ENCODE measurements at places on chromosomes 16 and 17.

- DNase-seq = no peak
Observed at GRCh38 chr16:154217-155030, 2.0 kb downstream of the HBZ start.

DNA sequence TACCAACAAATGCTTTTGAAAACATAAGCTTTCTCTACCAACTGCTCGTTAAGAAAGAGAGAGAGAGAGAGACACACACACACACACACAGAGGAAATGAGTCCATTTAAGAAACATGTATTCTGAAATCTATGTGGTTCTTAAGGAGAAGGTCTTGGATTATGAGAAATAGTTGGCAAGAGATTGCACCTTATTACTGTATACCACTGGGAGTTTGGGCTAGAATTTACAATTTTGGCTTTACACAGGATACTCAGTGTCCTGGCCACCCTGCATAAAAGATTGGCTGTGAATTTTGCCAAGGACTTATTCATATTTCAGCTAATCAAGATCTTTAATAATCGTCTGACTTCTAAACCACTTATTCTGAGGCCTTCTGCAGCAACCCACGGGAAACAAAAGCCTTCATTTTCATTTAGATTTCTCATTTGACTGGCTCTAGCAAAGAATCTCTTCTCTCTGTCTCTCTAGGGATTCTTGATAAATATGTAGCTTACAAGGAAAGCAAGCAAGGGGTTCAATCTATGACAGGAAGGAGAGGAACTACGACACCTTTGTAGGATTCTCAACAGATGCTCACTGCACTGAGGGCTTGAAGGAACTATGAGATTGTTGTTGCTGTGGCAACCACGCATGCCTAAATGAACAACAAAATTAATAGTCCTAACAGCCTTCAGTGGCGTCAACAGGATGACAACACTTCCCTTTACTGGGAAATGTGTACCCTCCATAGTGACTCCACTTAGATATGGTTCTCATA is 75.3 kb upstream of the GNAO1 start:
- DNase-seq = no peak

- DNase-seq = peak; percentile 34
Observed at GRCh38 chr16:80862160-80862705, 57.8 kb upstream of the CDYL2 start.

DNA sequence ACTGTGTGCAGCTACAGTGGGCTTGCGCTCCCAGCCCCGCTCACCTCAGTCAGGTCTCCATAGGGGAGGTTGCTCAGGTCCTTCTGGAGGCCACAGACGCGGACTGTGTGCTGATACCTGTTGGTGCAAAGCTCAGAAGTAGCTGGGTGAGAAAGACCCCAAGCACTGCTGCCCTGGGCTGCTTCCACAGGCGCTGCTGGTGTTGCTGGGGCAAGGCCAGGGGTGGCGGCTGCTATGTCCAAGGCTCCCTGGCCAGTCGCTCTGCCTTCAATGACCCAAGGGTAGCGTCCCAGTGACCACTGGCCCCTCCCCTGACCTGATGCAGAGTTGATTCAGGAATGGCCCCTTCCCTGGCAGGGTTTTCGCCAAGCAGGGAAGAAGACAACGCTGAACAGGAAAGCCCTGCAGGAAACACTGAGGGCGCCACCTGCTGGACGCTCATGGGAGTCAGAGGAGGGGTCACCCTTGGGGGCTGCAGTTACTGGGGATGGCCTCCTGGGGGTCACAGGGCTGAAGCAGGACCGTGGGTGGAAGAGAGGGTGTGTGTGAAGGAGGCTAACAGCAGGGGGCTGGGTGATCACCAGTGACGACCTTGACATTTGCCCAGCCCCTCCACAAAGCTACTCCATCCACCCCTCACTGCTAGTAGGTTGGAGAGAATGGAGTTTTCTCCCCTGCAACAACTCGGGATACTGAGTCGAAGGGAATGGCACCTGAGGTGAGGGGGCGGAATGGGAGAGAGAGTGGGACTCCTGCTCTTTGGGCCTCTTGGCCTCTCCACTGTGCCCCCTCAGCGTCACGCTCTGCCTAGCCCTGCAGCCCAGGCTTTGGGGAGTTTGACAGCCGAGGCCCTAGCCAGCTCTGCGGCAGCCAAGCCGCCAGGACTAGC is 38.3 kb downstream of the ABCC12 start:
- peak; percentile 7 for DNase-seq

DNA sequence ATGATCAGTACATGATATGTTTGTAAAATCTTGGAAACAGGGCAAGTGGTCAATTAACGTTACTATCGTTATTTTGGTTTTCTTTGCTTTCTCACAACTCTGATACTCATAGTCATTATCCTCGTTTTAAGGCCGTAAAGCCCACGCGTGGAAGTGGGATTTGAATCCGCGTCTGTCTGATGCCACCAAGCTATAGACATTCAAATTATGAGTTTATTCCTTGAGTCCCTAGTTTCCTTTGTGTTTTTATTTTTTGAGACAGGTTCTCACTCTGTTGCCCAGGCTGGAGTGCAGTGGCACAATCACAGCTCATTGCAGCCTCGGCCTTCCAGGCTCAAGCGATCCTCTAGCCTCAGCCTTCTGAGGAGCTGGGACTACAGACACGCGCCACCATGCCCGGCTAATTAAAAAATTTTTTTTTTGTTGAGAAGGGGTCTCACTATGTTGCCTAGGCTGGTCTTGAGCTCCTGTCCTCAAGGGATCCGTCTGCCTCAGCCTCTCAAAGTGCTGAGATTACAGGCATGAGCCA is 1.0 kb downstream of the DCTN5 start:
- DNase-seq = no peak

DNA sequence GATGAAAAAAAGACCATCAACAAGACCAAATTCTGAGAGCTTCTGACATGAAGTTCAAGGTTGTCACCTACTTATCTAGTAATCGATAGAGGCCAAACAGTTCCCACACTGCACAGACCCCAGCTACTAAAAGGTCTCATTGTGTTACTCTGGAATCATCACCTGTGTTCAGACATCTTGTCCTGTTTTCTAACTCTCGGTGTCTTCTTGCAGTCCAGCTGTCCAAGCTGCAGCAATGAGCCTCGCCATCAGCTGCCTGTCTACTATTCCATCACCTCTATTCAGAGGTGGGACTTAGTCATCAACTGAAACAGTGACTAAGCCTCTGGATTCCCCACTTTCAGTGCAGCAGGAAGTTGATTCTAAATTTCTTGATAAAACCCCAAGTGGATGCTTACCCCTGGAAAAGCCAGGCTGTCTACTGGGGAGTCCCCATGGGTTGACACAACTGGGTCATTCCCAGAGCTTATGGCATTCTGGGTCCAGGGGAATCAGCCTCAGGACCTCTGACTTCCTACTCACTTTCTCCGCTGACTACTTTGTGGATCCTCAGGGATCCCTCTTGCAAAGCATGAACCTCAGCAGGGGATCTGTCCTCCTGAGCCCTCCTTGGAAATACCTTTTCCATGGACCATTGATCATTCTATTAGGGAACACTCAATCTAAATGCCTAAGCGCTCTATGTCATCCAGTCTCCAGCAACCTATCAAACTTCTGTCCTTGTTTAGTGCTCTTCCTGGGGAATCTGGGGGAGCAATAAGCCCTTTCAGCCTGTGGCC is 46.5 kb downstream of the HNF1B start:
- DNase-seq = no peak

GRCh38 chr17:57296231-57296630 is 39.9 kb downstream of the MSI2 start:
- no peak for DNase-seq

- peak; percentile 39 for DNase-seq
Observed at GRCh38 chr17:63774141-63774968, at the start of gene DDX42. TSS of gene DDX42 (plus strand) at chr17:63774170. CDS start at chr17:63787050, 12,880 bp downstream.

DNA sequence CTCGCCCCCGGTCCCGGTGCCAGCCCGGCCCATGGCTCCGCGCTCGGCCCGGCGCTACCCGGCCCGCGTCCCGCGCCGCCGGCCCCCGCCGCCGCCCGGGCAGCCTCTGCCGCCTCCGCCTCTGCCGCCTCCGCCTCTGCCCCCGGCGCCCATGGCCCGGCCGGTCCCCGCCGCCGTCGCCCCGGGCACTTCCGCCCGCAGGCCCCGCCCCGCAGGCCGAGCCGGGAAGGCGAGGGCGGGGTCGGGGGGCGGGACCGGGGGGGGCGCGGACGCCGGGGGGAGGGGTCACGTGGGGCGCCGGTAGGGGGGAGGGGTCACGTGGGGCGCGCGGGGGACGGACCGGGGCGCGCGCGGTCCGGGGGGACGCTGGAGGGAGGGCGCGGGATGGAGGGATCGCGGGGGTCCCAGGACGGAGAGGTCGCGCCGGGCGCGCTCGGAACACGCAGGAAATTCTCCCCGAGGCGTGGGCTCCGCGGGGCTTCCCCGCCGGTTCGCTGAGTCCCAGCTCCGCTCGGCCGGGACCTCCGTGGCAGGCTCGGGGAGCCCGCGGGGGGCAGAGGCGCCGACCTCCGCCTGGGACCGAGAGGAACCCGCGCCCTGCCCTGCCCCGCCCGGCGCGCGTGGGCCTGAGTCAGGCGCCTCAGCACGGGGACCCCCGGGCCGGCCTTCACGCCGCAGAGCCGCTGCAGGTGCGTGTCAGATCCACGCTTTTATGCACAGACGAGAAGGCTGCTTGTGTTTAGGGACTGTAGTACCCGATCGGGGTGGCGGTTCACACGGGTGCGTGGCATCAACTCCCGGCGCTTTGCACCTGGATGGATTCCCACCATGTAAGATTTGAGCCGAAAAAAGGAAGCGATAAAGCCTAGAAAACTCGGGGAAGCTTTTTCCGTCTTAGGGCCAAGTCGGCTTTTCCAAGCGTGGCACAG is at the start of gene PGAP6:
Gene PGAP6 (minus strand): TSS at position 190 of the 929 bp plus-strand sequence. CDS start 157 bp downstream, at position 33.
- peak; percentile 26 for DNase-seq

- DNase-seq = no peak
Observed at GRCh38 chr16:28182183-28182582, 29.6 kb downstream of the XPO6 start.

- DNase-seq = no peak
Observed at GRCh38 chr16:79609861-79610260, 9.3 kb upstream of the MAF start.

- no peak for DNase-seq
Observed at GRCh38 chr16:70713824-70714223, 28.0 kb upstream of the MTSS2 start.

GRCh38 chr17:55743103-55743679 is 7.7 kb upstream of the PCTP start:
- no peak for DNase-seq

GRCh38 chr16:86492961-86493629 is 17.2 kb upstream of the FOXF1 start:
- no peak for DNase-seq

GRCh38 chr16:12586701-12587100 is 217.0 kb downstream of the CPPED1 start:
- DNase-seq = no peak

DNA sequence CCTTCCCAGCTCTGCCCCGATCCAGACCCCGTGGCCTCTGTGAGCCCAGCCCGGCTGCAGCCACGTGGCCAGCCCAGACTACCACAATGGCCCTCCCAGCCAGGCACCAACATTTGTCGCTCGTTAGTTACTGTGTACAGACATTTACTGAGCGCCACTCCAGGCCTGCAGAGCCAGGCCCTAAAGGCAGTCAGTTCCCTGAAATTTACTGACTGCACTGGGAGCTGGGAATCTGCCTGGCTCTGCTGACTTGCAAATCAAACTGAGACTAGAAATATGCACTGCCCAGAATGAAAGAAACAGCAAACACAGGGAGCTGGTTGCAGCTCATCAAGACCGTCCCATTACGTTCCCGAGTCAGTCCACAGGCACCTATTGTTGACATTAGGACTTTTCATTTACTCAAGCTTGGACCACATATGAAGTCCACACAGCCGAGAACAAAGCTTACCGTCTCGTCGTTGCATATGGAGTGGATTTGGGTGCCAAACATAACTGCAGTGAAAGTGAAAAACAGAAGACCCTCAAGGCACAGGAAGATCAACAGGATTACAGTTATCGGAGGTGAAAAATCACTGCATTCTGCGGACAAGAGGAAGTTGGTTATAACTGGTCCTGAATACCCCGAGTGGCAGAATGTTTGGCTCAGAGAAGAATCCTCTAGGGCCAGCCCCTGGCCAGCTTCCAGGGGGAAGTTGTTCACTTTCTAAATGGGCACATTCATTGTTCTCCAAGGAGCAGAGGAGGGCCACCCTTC is 34.5 kb downstream of the ZDHHC7 start:
- DNase-seq = no peak

GRCh38 chr17:50275279-50275678 is 1.0 kb downstream of the TMEM92 start:
- no peak for DNase-seq

GRCh38 chr16:86555704-86556075 is 655 bp upstream of the MTHFSD start:
- DNase-seq = no peak
